ENCODE measurements at places on chromosomes 2 and 18.

- no peak for DNase-seq
These were observed 24.8 kb downstream of the RAB27B start for GRCh38 chr18:54852780-54853675.

DNA sequence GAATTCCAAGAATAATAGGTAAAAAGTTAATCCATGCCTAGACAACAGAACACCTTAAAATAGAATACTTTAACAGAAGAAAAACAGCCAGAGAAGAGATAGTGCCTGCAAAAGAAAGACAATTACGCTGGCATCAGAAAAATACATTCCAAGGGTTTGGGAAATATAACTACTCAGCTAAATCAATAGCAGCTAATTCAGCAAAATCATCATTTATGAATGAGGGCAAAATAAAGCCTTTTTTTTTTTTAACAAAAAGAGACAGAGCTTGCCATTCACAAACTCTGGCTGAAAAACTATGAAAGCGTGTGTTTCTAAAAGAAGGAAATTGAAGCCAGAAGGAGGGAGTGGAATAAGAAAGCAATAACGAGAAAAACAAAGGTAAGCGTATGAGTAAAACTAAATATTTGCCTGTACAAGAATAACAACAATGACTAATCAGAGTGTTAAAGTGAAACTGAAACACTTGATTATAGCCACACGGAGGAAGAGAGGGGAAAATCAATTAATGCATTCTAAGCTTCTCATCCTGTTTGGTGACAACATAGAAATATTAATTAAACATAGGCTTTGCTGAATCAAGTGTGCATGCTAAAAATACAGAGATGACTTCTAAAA, 90.2 kb downstream of the EHD3 start:
- no peak for DNase-seq

DNA sequence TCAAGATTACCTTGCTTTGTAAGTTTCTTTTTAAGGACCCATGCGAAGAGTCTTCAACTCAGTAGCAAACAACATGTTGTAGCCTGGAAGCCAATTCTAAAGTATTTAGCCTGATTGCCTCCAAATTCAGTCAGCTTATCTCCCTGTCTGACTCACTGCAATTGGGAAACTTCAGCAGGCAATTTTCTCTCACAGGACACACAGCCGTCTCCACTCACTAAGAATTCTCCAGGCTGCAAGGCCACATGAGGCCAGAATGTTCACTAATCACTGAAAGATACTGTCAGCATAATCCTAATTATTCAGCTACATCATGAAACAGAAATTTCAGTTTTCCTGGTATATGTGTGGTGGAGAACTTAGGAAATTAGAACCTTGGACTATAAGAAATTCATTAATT, 78.1 kb upstream of the PDE1A start:
- no peak for DNase-seq

GRCh38 chr18:905948-906415, 1.3 kb downstream of the ADCYAP1 start:
- DNase-seq = no peak

DNA sequence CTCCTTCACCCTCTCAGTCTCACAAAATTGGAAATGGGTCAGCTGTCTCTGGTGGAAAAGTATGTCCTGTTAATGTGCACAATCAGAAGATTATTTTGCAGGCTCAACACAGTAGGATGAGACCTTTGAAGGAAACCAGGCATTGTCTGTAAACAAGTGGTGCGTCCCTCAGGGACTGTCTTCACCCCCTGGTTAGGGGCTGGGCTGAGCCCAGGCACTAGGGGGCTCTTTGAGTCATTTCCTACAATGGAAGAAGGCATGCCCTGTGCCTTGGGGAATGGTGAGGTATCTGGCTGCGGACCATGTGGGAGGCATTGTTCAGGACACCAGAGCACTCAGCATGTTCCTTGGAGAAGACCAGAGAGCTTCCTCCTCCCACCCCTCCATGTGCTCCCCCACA, 26.8 kb downstream of the PKDCC start:
- DNase-seq = no peak

GRCh38 chr2:8328217-8328616, 353.6 kb upstream of the ID2 start:
- no peak for DNase-seq

- DNase-seq = no peak
These were observed 34.6 kb upstream of the C2orf15 start for GRCh38 chr2:99106913-99107312.

DNA sequence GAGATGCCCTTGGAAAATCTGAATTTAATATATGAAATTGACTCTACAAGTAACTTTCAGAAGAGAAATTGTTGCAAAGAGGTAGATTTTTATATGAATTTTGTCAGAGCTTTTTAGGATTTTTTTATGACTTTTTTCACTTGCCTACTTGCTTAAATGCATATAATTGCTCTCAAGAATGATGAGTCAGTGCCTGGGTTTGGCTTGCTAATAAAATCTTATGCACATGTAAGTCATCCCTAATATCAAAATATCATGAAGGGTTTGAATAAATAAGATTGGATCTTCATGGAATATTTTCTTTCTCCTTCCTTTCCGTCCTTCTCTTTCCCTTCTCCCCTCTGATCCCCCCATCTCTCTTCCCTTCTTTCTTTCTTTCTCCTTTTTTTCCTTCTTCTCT, 354.1 kb downstream of the TXNL1 start:
- no peak for DNase-seq

DNA sequence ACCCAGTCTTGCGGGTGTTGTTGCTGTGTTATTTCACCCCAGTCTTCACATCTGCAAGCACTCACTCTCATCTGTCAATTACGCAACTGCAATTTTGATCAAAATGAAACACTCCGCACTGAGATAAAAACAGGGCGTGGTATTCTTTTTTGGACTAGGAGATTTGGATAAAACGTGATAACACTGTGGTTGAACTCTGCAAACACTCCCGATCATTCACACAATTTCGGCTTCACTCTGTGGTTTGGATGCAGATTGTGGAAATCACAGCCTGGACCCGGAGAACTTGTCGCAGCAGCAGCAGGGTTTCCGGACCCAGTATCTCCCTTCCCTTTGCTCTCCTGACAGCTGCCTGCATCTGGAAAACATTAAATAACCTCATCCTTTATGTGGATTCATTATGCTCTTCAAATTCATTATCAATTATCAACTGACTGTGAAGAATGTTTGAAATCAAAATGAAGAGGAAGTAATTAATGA, 49.4 kb upstream of the APCDD1 start:
- DNase-seq = no peak

GRCh38 chr2:240822280-240822847, 2.3 kb upstream of the KIF1A start:
- DNase-seq = no peak

GRCh38 chr2:38554973-38555595, 47.6 kb downstream of the HNRNPLL start:
- DNase-seq = no peak

DNA sequence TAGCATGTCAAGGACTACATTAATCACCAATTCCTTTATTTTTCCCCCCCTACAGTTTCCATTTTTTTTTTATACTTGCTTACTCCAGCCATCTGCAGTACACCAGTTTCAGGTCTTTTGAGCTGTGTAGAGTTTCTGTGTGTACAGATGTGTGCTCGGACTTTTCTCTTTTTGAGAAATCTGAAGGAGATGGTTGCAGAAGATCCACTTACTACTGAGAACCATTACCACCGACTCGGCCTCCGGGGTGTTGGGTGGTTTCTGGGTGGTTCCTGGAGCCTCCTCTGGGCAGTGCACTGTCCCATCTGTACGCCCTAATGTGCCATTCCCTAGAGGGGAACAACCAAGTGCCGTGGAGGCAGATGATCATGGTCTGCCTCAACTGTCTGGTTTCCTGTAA, 15.4 kb upstream of the LYPD6B start:
- DNase-seq = no peak

DNA sequence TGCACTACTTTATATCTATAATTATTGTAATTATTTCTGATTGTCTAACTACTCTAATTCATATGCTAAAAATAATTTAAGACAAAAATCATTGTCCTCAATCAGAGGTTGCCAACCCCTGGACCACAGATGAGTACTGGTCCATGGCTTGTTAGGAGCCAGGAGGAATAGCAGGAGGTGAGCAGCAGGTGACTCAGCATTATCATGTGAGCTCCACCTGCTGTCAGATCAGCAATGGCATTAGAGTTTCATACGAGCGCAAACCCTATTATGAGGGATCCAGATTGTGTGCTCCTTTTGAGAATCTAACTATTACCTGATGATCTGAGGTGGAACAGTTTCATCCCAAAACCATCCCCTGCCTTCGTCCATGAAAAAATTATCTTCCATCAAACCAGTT, 1434.4 kb downstream of the LRP1B start:
- DNase-seq = no peak

DNA sequence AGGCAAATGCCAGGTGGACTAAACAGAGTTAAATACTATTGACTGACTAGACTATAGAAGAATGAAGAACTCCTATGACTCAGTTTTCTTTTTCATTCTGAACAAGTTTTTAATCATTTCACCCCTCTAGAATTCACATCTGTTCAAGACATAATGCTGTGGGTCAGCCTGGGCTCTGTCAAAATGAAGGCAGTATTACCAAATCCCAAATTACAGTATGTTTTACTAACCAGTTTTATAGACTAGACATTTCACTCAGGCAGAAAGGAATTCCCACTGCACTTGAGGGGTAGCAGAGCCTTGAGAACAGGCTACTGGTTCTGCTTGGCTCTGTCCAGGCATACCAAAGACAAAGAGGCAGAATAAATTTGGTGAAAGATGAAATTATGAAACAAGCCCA, 511.7 kb downstream of the EPHA4 start:
- DNase-seq = no peak

DNA sequence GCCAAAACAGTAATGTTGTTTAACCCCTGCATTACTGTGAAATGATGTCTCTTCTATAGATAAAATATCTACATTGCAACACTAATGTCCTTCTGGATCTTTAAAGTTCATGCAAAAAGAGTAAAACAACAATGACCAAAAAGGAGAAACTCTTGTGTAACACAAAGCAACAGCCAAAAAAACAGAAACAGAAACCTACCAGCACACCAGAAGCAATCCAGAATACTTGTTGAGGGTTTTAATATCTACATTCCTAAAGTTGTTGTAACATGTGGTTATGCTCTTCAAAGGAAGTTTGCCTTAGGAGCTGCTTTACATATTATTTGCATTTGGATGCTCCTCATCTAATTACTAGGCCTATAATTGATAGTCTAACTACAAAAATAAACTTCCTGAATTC, 157.2 kb downstream of the BABAM2 start:
- DNase-seq = no peak

DNA sequence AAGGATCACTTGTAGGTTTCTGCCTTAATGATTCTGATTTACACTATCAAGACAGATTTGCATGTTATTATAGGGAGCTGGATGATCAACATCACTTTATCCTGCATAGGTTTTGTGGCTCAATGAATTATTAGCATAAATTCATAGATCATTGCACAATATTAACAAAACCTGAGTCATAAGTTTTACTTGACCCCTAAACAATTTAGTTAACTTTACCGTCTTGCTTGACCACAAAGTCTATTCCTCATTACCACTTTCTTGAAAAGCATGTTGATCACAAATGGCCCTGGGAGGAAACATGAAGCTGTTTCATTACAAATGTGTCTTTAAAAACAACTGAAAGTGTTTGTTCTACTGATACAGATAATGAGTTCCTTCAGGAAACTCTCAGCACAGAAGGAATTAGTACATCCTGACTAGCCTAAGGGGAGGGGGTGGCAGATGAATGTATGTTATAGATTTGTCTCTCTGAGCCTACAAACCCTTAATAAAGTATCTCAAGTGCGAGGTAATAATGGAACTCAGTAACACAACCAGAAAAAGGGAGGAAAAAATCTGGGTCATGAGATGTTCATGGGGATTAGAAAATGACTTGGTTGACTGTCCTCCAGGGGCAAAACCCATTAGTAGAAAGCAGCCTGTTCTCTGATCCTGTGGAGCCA, 303.4 kb downstream of the PIK3C3 start:
- no peak for DNase-seq

DNA sequence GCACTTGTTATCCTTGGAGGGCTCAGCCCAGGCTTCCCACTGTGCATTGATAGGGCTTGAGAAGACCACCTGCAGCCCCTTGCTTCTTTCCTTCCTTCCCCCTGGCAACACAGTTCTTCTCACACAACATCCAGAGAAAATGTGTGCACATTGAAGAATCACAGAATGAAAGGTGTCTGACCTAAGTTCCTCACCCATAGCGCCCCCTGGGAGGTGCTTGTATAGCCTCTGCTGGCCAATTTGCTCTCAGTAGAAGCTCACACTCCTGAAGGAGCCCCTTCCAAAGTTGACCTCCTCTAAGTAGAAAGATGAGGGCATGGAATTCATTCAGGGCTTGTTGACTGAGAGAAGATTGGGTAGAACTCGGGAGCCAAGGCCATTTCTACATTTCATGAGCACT, 758.4 kb upstream of the KLHL29 start:
- no peak for DNase-seq

GRCh38 chr2:54609647-54610046, 113.8 kb upstream of the EML6 start:
- no peak for DNase-seq

GRCh38 chr2:190662754-190663153, 13.9 kb downstream of the NAB1 start:
- DNase-seq = no peak

- DNase-seq = no peak
These were observed 12.7 kb downstream of the ACOXL start for GRCh38 chr2:110745048-110745447.

GRCh38 chr2:118095610-118096009, 7.3 kb downstream of the INSIG2 start:
- DNase-seq = no peak

- DNase-seq = no peak
These were observed 42.9 kb downstream of the ANTXR1 start for GRCh38 chr2:69055688-69056470.

GRCh38 chr2:239717319-239717675, 307.8 kb downstream of the NDUFA10 start:
- DNase-seq = no peak

DNA sequence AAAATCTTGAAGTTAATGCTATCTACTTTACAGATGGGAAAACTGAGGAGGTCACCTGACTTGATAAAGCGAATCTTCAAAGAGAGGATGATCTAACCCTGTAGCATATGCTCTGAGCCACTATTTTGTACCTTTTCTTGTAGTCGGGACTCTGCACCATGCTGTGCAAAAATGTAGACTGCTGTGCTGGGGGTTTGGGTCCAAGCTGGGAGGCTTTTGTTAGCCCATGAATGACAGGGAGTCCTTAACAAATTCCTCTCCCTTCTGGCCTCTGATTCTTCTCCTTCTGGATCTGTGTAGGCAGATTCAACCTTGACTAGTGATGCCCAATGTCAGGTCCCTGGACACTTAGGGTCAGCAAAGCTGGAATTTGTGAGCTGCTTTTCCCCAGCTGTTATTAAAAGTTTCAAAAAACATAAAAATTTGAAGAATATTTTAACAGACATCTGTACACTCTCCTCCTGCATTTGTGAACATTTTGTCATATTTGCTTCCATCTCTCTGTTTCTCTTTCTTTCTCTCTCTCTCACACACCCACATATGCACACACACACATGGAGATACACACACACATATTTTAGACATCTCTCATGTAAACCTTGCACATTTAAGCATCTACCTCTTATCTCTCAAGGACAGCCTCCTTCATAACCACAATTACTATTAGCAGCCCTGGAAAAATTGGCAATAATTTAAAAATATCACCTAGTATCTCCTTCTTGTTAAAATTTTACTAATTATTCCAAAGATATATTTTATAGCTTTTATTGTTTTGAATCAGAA, 335.0 kb upstream of the TRIB2 start:
- DNase-seq = no peak

- DNase-seq = no peak
These were observed 68.3 kb upstream of the PPM1B start for GRCh38 chr2:44100351-44100750.

GRCh38 chr2:201208563-201209252, 25.8 kb downstream of the CASP10 start:
- no peak for DNase-seq

Data from GM12891 (cell line).